Activated effector memory CD4-positive, alpha-beta T cell treated with anti-CD3 and anti-CD28 coated beads, Interleukin-2, amount 50 U/mL, for 16 hours (primary cell): ENCODE measurements at places on chromosomes 5 and 9.

GRCh38 chr5:452978-453710 is 10.2 kb downstream of the EXOC3 start:
- peak; percentile 56 for DNase-seq

GRCh38 chr5:78628270-78628992 is 20.1 kb downstream of the LHFPL2 start:
- DNase-seq: no peak

DNA sequence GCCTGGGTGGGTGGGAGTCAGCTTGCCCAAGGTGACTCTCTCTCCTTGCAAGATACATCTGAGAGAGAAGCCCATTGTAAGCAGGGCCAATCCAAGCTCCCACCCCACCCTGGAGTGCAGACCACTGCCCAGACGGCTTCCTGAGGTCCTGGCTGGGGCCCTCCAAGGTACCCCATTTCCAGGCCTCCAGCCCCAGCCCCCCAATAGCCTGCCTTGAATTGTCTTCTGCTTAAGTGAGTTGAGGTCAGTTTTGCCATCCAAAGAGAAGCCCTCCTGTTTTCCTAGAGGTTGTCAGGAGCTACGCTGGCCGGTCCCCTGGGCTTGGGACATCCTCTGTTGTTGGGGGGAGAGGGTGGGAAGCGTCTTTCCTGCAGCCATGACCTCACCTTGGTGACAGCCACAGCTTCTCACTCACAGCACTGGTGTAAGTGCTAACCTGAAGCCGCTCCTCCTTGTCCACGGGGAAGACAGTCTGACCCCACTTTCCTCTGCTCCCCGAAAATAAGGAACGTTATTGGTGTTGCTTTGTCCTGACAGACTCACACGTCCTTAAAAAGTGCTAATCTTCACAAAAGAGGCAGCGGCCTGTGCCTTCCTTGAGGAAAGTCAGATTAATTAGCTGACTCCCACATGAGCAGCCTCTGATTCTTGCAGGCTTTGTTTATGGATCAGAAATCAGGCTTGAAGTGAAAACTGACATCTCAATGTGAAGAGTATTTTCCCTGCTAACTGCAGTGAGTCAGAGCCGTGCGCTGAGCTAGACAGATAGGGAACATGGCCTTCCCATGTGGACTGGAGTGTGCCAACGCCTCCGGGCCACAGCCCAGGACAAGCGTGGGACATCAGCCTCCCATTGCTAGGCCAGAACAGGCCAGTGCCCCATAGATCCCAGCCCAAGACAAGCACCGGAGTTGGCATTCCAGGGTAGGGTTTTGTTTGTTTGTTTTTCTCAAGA is 52.3 kb downstream of the ADAMTS2 start:
- DNase-seq: peak; percentile 21

GRCh38 chr9:113837334-113837733 is 38.8 kb upstream of the ZNF618 start:
- no peak for DNase-seq

- DNase-seq: no peak
Observed at GRCh38 chr9:76690973-76691370, 73.3 kb upstream of the PCA3 start.

GRCh38 chr9:31320494-31320893 is 1063.9 kb upstream of the ACO1 start:
- no peak for DNase-seq

GRCh38 chr9:14180093-14180959 is 133.6 kb downstream of the NFIB start:
- no peak for DNase-seq

- DNase-seq: no peak
Observed at GRCh38 chr5:88236866-88237642, 31.6 kb downstream of the TMEM161B start.

DNA sequence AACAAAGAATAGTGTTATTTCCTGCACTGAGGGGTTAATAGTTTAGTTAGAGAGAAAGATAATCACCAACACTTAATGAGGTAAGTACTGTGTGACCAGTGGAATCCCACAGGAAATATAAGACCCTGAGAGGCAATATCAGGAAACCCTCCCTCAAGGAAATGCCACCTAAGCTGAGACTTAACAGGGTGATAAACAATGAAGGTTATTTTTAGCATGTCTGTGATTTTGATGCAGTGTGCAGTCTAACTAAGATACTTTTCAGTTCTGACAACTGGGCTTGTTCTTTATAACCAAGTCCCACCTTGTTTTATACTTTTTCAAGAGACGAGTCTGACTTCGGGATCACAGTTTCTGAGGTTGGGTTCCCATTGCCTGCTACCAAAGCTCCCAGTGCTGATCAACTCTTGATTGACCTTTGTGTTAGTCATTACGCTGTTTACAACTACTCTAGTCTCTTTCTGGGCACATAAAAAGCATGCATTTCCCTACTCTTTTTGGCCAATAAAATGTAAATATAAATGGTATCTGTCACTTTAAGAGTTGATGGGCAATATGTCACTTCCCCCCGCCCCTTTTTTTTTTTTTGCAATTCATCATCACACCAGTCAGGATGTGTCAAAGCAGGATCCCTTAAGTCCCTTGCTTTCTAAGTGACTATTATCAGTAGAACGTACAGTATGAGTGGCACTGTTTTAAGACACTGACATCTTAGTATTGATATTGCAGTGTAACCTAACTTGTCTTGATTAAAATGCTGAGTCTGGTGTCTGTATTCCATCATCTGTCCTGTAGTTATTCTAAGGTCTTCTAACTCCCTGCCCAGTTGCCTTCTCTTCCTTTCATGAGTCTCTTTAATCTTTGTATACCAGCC is 31.4 kb downstream of the C6 start:
- DNase-seq: no peak

DNA sequence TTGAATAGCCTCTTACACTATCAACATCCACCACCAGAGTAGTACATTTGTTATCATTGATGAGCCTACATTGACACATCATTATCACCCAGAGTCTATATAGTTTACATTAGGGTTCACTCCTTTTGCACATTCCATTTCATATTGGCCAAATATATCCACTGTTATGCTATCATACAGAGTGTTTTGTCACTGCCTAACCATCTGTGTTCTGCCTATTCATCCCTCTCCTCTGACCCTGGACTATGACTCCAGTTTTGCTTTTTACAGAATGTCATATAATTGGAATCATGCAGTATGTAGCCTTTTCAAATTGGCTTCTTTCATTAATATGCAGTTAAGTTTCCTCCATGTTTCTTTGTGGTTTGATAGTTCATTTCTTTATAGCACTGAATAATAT is 904.7 kb downstream of the TLE1 start:
- no peak for DNase-seq

DNA sequence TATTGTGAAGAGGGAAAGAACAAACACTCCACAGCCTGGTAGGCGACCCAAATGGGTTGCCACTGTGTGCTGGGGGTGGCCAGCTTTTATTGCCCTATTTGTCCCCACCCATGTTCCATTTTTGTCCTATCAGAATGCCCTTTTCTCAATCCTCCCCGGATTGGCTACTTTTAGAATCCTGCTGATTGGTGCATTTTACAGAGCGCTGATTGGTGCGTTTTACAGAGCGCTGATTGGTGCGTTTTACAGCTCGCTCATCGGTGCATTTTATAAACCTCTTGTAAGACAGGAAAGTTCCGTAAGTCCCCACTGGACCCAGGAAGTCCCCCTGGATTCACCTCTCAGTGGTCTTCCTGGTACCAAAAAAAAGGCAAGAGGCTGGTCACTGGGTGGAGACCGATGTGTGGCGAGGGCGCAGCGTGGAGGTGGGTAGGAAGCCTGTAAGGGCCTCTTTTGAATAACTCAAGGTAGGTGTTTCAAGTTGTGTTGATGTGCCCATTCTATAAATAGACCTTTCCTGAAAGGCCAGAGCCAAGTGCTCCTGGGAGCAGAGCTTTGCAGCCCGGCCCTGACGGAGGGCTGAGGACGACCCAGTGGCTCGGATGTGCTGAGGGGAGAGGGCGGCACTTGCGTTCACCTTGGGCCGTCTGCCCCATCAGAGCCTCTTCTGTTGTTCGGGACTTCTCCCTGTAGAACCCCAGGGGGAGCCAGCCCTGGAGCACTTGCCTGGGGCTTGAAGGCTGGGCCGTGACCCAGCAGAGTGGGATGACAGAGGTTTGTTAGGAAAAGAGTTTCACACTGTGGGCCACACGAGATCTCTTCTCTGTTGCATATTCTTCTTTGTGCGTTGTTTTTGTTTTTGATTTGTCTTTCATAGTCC is 7.2 kb upstream of the GFPT2 start:
- no peak for DNase-seq

DNA sequence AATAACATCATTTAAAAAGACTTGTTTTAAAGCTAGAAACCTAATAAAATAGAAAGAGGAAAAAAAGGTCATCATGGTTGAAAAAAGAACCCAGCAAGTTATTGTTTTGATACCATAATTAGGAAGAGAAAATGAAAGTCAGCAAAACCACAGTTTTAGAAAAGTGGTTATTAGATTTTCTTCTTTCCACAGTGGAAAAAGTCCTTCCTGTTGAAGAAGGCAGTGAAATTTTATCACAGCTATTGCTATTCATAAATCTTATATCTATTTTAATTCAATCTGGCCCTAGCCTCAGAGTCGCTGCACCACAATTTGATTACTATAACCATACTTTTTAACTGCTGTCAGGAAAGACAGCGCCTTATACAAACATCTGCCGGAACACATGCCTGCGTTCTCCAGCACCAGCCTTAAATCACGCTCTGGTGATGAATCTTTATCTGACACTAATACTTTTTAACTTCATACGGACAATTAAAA is 60.3 kb downstream of the MAPKAP1 start:
- DNase-seq: no peak

- no peak for DNase-seq
Observed at GRCh38 chr5:98085593-98085992, 687.9 kb upstream of the RGMB start.

DNA sequence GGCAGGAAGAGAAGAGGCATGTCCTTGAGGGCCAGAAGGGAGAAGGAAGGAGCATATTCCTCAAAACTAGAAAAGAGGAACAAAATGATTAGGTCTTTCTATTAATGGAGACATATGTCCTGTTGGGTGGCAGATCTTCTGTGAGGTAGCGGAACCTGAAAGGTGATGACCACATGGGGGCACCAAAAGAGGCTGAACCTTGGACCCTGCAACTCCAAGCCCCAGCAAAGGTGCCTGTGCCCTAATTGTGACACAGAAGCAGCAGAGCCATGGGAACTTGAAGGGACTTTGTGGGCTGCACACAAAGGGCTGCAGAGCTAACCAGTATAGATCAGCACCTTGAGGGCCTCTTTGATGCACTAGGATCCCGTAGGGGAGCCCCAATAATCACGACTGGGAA is 158.0 kb downstream of the BAAT start:
- DNase-seq: no peak
